ENCODE measurements at places on chromosomes 16 and 17.

- DNase-seq: no peak
Observed at GRCh38 chr17:2854143-2855055, 58.2 kb downstream of the RAP1GAP2 start.

DNA sequence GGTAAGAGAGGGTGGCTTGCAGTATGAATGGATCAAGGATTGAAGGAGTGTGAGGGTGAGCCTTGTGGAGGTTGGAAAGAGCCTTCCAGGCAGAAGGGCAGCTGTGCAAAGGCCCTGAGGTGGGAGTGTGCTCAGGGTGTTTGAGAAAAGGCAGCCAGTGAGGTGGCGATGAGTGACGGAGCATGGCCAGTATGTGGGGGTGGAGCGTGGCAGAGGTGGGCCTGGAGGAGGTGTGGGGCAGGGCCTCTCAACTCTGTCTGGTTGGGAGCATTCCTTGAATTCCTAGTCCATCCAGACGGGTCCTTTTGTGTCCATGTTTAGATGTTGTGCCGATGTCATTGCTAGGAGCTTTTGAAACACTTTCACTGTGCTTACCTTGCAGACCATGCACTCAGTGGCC lies 51.3 kb downstream of the EPN2 start:
- DNase-seq: no peak

- no peak for DNase-seq
Observed at GRCh38 chr17:3955673-3955988, 8.6 kb downstream of the ATP2A3 start.

- no peak for DNase-seq
Observed at GRCh38 chr17:34367486-34368195, 4.6 kb upstream of the CCL1 start.

DNA sequence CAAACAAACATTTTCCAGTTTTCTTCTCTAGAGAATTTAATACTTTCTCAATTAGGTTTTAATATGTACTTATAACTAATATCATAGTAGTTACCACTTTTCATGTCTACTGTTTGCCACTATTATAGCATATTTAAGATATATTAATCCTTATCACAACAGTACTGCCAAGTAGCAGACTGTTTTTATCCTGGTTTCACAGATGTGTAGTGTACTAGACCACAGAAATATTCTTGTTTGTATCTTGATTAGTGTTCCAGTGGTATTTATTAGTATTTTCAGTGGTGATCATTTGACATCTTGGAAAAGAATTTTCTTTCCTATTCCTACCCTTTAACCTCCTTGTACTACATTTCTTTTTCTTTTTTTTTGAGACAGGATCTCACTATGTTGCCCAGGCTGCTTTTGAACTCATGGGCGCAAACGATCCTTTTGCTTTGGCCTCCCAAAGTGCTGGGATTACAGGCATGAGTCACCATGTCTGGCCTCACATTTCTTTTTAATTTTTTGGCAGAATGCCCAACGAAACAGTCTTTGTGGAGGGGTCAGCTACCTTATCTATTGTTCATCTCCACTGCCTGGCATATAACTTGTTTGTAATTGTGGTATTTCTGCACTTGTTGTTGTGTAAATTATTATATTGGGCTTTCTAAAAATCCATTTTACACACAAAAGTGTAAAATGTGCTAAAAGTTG lies 27.2 kb downstream of the MAP2K4 start:
- no peak for DNase-seq

- DNase-seq: no peak
Observed at GRCh38 chr16:70250748-70251628, 752 bp downstream of the EXOSC6 start.
